Upper lobe of left lung (tissue), 6 donors: ENCODE measurements at places on chromosomes 7 and 10. TPM values are rescaled to one million over a fixed set of nuclear protein-coding genes. Genes with fewer than 3 reads are reported as not detected.

DNA sequence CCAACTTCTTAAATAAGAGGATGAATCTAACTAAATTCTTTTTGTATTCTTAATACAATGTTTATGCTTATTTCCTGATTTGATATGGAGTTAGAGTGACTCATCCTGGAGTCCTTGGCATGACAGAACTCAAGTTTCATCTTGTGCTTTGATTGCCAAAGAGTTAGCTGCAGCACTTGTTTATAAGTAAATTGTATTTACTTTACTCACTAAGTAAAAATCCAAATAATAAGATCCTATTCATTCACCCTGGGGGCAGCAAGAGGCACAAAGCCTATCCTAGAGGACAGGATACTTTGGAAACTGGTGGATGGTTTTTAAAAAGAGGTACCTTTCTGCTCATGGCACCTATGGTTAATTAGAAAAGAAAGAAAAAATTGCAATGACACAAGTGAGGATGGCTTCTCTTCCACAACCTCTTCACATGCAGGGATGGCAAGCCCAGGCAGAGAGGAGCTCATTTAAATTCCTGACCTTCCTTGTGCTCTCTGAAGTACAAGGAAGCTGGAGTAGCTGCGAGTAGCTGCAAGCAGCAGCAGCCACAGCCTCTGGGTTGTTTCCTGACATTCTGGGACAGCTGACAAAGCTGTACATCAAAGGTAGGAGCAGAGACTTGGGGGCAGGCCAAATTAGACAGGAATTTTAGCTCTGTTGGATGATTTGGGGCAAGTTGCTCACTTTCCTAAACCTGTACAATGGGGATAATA is 28.5 kb upstream of the CROT start:
- peak overlapping the region; percentile 6 for H3K27ac ChIP-seq
- no peak overlapping the region for H3K4me3 ChIP-seq
- no peak for DNase-seq

DNA sequence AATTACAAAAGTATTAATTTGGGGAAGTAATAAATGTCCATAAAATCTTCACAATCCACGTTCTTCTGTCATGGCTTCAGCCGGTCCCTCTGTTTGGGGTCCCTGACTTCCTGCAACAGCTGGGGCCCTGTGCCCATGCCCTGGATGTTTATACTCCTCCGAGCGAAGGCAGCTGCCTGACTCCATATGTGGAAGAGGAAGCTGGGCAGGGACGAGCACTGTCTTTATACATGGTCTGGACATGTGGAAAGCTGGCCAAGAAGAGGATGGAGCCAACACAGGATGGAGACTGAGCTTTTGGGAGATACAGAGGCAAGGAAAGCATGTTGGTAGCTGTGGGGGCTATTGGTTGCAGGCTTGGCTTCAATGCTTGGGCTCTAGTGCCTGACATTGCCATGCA is 116.5 kb upstream of the EFCAB10 start:
- no peak overlapping the region for H3K27ac ChIP-seq
- no peak overlapping the region for H3K4me3 ChIP-seq
- H3K36me3 ChIP-seq, result no peaks in the 10 kb centered on the region
- H3K27me3 ChIP-seq, result no peaks in the 10 kb centered on the region
- no peak for DNase-seq

DNA sequence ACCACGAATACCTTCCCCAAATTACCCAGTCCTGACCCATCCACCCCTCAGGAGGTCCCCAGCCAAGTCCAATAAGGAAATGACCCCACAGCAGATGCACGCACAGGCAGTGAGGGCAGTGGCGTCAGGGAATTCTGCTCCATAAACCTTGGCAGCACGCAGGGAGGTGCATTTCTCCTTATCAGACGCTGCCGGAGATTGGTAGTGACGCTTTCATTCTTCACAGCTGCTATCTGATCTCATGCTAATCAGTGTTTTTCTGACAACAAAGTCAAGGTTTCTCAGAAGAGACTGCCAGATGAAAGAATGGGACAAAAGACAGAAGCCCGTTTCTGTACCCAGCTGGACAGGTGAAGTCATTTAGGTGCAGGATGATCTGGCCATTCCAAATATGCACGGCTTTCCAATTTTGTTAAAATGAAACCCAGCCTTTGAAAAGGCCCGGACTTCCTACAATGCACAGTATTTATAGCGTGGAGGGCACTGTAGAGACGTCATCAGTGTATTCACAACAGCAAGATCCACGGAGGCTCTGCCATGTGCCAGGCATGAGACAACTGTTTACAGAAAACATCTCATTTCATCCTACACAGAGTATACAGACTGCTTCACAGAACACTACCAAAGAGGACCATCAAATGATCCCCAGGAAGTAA is 35.3 kb downstream of the DIP2C start:
- H3K4me3 ChIP-seq, result no peak overlapping the region
- H3K4me1 ChIP-seq, result peaks cover 14% of the 10 kb centered on the region
- no peak overlapping the region for H3K27ac ChIP-seq
- H3K27me3 ChIP-seq, result no peaks in the 10 kb centered on the region
- H3K36me3 ChIP-seq, result no peaks in the 10 kb centered on the region

DNA sequence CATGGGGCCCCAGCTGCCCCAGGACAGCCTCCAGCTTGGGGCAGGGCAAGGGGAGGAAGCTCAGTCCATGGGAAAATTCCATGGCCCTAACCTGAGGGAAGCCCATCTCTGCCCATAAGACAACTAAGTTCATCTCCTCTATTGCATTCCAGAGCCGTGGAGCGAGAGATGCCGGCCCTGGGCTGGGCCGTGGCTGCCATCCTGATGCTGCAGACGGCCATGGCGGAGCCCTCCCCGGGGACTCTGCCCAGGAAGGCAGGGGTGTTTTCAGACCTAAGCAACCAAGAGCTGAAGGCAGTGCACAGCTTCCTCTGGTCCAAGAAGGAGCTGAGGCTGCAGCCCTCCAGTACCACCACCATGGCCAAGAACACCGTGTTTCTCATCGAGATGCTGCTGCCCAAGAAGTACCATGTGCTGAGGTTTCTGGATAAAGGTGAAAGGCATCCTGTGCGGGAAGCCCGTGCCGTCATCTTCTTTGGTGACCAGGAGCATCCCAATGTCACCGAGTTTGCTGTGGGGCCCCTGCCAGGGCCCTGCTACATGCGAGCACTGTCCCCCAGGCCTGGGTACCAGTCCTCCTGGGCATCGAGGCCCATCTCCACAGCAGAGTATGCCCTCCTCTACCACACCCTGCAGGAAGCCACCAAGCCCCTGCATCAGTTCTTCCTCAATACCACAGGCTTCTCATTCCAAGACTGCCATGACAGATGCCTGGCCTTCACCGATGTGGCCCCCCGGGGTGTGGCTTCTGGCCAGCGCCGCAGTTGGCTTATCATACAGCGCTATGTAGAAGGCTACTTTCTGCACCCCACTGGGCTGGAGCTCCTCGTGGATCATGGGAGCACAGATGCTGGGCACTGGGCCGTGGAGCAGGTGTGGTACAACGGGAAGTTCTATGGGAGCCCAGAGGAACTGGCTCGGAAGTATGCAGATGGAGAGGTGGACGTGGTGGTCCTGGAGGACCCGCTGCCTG is 4.3 kb downstream of the AOC1 start:
- DNase-seq, result peak; percentile 60
- H3K4me1 ChIP-seq, result no peaks in the 10 kb centered on the region
- no peaks in the 10 kb centered on the region for H3K27me3 ChIP-seq

DNA sequence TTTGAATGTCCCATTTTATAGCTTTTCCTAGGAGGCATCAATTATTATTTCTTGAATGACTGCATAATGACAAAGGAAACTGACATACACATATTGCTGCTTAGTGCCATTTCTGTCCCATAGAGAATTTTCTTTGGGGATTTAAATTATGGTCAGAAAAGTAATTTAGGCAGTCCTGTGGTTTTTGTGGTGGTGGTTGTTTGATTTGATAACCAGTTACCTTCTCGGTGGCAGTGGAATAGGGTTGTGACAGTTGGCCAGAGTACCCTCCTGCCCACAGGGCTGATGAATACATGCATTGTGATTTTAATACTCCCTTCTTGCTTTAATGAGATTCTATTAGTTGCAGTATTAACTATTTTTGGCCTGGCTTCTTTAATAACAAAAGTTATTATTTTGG is 6.6 kb upstream of the SGCE start:
- H3K4me3 ChIP-seq, result no peak overlapping the region
- H3K27ac ChIP-seq, result no peak overlapping the region
- no peaks in the 10 kb centered on the region for H3K27me3 ChIP-seq
- no peaks in the 10 kb centered on the region for H3K36me3 ChIP-seq
- no peaks in the 10 kb centered on the region for H3K4me1 ChIP-seq
- no peak for DNase-seq

DNA sequence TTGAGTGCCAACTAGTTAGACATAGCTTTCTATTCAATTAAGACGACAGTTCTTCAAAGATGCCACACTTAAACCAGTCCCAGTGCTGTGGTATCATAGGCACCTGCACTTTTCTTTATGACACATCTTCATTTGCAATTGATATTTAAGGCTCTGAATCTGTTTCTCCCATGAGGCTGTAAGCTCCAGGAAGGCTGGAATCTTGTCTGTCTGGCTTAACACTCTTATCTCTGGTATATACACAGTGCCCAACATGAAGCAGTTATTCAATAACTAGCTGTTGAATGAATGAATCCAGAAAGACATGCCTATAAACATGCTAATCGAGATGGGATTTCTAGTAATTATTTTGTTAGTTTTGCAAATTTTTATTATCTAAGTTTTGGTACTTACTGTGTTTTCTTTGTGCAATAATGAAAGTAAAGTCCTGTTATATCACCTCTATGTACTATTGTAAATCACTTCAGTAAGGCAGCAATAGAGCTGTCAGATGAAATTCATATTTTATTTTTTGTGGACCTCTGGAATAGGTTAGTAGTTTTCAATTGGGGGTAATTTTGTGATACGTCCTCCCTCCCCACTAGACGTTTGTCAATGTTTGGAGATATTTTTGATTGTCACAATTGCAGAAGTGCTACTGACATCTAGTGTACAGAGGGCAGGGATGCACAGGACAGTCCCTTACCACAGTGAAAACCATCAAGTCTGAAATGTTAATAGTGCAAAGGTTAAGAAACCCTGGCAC is 51.3 kb upstream of the STEAP4 start:
- no peaks in the 10 kb centered on the region for H3K36me3 ChIP-seq
- DNase-seq, result no peak
- peaks cover 3% of the 10 kb centered on the region for H3K4me1 ChIP-seq
- H3K27ac ChIP-seq, result no peak overlapping the region
- no peak overlapping the region for H3K4me3 ChIP-seq
- H3K27me3 ChIP-seq, result no peaks in the 10 kb centered on the region

DNA sequence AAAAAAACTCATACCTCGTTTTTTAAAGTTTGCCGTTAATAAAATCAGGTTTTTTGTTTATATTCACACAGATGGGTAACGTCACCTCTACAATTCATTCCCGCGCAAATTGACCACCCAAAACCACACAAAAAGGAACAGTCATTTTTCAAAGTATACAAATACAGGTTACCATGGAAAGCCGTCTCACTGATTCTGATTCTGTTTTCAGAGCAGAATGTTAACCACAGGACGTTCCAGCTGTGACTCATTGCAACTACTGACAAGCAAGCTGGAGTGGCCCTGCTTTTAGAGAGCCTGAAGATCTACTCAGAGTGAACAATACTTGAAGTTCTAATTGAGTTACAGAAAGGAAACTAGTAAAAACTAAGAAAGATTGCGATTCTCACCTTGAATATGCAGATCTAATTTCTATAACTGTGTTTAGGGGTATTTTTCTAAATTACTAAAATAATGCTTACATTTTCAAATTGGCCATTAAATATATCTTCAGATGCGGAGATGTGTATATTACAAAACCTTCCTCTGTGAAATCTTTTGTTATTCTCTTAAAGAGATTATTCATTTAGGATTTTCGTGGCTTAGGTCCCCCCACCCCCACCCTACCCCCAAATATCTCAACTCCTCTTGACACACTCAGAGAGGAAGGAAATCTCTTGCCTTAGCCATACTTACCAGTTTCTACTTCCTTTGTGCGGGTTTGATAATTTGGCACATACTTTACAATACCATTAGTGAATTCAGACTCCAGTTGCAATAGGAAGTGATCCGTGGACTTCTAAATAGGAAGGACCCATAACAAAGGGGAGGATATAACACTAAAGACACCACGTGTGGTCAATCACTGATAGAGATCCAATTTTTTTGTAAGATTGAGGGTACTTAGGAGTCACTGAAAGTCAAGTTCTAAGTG is 106.0 kb downstream of the CUBN start:
- no peaks in the 10 kb centered on the region for H3K36me3 ChIP-seq
- no peak overlapping the region for H3K4me3 ChIP-seq
- peak overlapping the region; percentile 62 for H3K27ac ChIP-seq
- peaks cover 41% of the 10 kb centered on the region for H3K4me1 ChIP-seq
- no peaks in the 10 kb centered on the region for H3K27me3 ChIP-seq

GRCh38 chr7:87567052-87567451 is 33.6 kb downstream of the ABCB1 start:
- H3K27me3 ChIP-seq, result no peaks in the 10 kb centered on the region
- no peak for DNase-seq
- no peak overlapping the region for H3K4me3 ChIP-seq
- no peaks in the 10 kb centered on the region for H3K36me3 ChIP-seq
- no peaks in the 10 kb centered on the region for H3K4me1 ChIP-seq
- no peak overlapping the region for H3K27ac ChIP-seq

The HPSE2 gene
- 0.98 TPM for total RNA-seq

The WDFY4 gene
- total RNA-seq, result 10.1 TPM

The GOLGA7B gene
- 1.4 TPM for total RNA-seq

The CALHM1 gene
- not detected for total RNA-seq

The PBLD gene
- total RNA-seq, result 6.8 TPM
